ENCODE measurements at places on chromosomes 1 and 21.

GRCh38 chr1:63912643-63913042 is 138.8 kb downstream of the ROR1 start:
- DNase-seq, result no peak

- DNase-seq, result peak; percentile 15
Observed at GRCh38 chr21:26461500-26461899, 111.6 kb downstream of the CYYR1 start.

DNA sequence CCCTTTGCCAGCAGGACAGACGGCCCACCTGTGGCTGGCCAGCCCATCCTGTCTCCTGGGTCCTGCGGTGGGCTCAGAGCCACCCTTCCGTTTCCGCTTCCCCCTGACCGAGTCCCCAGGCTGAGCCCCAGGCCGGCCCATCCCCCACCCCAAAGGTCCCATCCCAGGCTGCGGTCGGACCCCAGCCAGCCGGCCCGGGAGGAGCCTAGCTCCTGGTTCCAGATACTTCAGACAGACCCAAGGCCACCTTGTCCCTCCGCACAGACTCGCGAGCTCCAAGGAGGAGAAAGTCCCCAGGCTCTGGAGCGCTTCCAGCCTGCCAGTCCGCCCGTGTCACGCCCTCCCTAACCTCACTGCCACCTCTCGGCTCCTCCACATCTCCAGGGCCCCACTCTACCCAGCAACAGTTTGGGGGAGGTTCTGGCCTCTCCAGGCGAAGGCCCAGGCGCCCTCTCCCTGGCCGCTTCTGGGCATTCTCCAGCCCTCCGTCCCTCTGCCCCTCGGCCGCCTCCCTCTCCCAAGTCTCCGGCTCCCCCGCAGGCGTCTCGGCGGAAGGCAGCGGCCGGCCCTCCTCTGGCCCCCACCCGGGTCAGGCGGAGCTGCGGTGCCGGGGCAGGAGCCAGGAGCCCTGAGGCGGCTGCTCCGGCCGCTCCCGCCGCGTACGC is 835 bp downstream of the LRRN2 start:
- no peak for DNase-seq

DNA sequence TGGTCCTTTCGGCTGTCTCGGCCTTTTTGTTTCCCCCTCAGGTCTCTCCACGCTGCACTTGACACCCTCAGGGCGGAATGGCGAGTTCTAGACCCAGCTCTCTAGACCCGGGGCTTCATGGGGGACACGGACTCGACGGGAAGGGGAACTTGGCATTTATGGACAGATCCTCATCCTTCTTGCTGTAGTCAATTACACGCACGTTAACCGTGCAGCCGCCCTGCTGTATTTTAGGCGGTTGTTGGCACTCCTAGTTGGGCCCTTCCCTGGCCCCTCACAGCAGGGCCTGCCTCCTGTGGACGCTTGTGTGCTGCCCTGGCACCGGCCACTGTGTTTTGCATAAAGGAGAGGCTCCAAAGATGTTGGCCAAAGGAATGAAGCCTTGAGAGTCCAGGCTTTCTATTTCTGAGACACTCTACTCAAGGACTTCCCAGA is 558 bp upstream of the BTG3 start:
- DNase-seq, result peak; percentile 39

DNA sequence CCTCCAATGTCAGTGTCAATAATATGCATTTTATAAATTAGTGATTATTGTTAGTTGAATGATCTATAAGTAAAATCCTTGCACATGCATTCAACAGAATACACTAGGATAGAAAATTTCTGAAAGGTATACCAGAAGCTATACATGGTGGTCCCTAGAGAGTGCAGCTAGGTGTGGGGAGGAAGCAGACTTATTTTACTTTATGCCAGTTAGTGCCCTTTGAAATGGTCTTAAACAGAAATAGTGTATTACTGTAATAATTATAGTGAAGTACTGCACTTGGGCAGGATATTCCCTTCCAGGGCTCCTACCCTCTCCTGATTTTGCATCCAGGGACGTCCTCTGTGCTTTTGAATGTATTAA is 23.2 kb upstream of the WDR26 start:
- no peak for DNase-seq

GRCh38 chr1:41591891-41592290 is 107.4 kb upstream of the EDN2 start:
- no peak for DNase-seq

All from AG20443 (cell line).